ENCODE measurements at places on chromosomes 7 and 10.

- DNase-seq: no peak
These were observed 209.8 kb downstream of the ZEB1 start for GRCh38 chr10:31528831-31529230.

- no peak for DNase-seq
These were observed 67.4 kb downstream of the PCGF5 start for GRCh38 chr10:91287912-91288311.

- no peak for DNase-seq
These were observed 60.6 kb upstream of the LOXL4 start for GRCh38 chr10:98328640-98329039.

GRCh38 chr7:45389073-45389872 is 184.9 kb upstream of the ADCY1 start:
- no peak for DNase-seq

DNA sequence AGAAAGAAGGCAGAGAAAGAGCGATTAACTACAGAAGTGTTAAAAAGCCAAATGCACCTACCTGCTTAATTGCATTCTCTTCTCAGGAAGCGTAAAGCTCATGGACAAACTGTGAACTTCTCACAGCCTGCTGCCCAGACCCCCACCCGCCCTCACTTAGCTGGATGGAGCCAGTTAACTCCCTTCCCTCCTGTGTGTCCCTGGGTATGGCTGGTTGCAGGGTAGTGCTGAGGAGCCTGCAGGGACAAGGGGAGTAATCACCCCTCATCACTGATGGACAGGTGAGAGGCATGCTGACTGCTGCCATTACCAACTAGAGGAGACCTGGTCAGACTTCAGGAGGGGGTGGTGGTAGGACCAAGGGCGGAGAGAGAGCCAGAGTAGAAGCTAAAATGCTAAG is 37.5 kb downstream of the ENO4 start:
- DNase-seq: no peak

GRCh38 chr10:111578076-111578475 is 501.2 kb downstream of the ADRA2A start:
- no peak for DNase-seq

DNA sequence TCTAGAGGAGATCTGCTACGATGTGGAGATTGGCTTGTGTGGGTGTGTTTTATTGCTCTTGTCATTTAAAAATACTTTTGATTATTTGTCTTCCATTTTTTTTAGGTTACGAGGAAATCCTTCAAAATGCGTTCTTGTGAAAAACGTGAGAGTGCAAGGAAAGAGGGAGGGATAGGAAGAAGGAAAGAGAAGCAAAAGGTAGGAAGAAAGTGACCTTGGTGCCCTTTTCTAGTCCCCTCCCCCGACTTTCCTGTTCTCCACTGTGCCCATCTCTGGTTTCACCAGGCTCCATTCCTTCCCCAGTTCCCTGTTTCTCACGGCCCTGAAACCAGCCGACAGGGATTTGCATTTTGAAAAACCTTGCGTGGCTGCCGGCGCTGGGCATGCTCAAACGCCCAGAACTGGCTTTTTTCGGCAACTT is 506 bp upstream of the GNAI1 start:
- no peak for DNase-seq

DNA sequence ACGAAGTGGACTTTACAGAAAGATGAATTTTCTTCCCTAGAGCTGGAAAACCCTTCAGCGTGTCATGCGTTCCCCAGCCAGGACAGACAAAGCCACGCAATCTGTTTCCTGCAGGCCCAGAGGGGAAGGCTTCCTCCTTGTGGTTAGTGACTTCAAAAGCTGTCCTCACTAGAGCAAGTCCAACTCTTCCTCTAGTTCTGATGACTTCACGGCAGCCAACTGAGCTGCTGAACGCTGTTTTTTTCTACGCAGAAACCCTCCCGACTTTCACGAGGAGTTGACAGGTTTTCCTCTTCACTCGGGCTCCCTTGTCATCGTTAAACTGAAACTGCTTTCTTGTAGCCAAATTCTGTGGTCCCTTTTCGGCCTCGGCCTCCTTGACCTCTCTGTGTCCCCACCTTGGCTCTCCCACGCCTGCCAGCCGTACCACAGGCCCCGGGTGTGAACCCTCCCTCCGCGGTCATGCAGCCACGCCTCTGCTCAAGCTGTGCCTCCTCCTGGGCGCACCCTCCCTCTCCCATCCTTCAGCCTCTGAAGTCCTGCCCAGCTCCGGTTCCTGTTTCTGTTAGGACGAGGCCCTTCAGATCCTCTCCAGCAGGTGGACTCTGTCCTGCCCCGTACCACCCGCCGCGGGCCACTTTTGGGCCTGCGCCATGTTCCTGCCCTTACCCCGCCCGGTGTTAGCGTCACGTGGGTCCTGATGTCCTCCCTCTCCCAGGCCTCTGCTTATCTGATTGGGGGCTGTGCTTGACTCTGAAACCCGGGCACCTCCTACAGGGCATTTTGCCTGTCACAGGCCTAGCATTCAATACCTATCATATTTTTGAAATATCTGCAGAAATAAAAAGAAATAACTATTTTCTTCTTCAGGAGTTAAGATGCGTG is 39.3 kb downstream of the CUX1 start:
- peak; percentile 52 for DNase-seq

- DNase-seq: no peak
These were observed 88.9 kb upstream of the KLF6 start for GRCh38 chr10:3873728-3874461.

DNA sequence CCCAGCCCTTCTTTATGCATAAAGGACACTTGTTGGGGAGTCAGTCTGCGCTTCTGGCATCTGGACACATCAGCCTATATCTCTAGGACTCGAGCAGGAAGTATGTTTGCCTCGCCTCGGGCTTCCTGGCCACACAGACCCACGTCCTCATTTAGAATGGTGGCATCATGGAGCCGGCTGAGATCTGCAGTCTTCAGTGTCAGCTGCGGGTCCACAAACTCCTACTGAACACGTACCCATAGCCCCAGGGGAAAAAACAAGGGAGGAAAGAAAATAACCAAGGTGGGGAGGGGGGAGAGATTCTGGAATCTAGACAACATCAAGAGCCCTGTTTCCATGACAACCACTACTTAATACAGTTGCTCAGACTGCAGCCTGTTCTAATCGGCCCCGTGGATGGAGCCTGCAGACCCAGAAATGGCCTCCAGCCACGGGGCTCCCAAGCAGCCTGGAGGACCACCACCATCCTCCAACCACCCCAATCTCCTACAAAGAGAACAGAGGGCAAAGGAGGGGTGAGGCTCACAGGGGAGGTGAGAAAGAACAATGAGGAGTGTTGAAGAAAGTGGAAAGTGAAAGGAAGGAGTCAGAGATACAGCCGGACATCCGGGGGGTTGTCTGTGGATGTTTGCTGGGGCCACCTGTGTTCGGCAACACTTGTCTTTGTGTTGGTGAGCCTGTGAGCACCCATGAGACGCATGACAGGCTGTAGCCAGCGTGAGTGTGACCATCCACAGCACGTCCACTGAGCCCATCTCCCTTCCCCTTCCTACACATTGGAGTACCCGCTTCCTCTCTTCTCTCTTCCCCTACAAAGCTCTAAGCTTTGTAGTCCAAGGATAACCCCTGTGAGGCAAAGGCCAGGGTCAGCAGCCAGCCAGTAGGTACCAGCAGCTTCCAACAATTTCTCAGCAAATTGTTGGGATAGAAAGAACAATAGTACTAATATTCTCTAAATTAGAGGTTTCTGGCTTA is 141.0 kb downstream of the PLXNA4 start:
- no peak for DNase-seq

GRCh38 chr7:95089414-95090315 is 182.3 kb downstream of the PPP1R9A start:
- no peak for DNase-seq

- no peak for DNase-seq
These were observed 78.2 kb upstream of the CALN1 start for GRCh38 chr7:72490301-72490700.

GRCh38 chr10:98299341-98299740 is 31.3 kb upstream of the LOXL4 start:
- DNase-seq: no peak

DNA sequence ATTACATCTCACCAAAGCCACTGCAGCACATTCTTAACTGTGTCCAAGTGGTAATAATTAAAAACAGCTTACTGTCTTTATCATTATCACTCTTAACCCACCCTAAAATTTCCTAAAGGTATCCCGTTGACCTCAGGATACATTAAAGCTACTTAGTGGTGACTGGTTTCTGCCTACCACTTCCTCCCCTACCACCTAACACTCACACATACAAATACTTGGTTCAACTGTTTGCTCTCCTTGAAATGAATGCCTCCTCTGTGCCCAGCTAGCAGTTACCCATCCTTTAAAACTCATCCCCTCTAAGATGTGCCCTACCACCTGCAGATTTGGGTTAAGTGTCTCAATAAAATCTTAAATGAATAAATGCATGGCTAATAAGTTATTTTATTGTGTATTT is 7.1 kb downstream of the PCGF5 start:
- DNase-seq: no peak

- DNase-seq: no peak
These were observed 51.3 kb downstream of the PWWP2B start for GRCh38 chr10:132448248-132448731.

DNA sequence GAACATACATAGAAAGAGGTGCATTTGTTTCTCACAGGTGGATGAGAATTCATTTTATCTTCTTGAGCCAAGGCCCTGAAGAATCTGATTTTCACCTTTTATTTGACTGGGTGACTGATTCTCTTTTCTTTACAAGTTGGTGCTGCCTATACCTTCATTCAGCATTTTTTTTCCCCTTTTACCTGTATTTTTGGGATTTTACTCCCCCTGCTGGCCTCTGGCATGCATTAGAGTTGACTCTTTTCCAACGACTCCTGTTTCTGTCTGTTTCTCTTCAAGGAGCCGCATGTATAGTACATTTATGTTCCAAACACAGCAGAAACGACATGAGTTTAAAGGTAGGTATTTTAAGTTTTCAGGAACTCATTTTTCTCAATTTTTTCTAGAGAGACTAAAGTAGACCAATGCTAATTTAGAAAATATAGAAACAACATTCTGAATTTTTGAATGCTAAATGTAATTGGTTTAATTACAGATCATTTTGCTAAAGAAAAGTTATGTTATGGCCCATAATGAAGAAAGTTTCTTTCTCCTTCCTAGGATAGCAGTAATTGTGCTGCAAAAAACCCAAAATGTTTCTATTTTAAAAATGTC is 149.8 kb upstream of the HDAC9 start:
- no peak for DNase-seq

- DNase-seq: no peak
These were observed 1.6 kb upstream of the ADAP1 start for GRCh38 chr7:956031-956430.

DNA sequence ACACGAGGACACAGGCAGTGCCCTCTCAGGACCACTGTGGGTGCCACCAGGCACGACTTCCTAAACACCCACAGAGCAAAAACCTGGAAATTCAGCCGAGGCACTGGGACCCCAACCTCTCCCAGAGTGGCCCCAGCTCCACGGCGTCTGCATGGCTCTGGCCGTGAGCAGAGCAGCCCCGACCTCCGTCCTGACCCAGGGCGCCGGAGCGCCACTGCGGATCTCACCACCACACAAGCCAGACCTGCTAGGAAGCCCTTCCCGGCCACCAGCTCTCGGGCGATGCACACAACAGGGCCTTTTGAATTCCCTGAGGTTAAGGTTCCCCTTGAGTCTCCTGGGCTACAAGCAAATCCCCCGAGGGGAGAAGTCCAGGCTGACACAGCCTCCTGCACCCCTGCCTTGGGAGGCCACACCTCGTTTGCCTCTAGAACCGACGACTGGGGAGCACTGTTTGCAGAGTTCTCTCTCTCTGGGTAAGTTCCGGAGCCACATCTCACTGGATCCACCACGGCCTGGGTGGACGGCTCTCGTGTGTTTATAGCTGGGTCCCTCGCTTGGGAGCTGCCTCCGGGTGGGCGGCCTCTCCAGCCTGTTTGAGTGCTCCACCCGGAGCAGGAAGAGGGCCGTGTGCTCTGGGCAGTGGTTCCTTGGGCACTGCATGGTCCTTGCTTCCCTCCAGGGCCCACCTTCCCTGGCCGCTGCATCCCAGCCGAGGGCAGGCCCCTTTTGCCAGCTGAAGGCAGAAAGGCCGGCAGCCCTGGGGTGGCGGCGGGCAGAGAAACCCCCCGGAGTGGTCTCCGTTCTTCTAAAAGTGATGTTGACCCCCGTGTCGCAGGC is 15.5 kb upstream of the PSMG3 start:
- no peak for DNase-seq

GRCh38 chr7:116083796-116084195 is 53.2 kb upstream of the TFEC start:
- no peak for DNase-seq

GRCh38 chr7:154864523-154864891 is 138.4 kb downstream of the PAXIP1 start:
- no peak for DNase-seq

- DNase-seq: no peak
These were observed 94.5 kb downstream of the ZNF33B start for GRCh38 chr10:42543840-42544372.

DNA sequence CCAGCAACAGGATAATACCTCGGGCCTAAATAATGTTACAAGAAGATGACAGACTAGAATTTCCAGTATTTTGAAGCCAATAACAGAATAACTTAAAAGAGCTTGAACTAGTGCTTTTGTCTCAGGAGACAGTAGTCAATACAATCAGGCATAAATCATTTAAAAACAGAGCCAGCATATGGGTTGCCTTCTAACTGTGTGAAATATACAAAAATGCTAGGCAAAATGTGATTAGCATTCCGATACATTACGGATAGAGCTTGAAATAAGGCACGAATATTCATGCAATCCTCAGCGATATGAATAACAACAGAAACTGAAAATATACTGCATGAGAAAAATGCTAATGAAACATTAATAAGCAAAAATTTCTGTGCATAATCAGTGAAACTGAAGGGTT is 18.3 kb upstream of the PRKAR2B start:
- DNase-seq: no peak

- no peak for DNase-seq
These were observed 190.8 kb downstream of the GFRA1 start for GRCh38 chr10:116082206-116082605.

GRCh38 chr7:87510411-87510875 is 35.0 kb upstream of the ABCB4 start:
- DNase-seq: no peak

GRCh38 chr10:35605191-35605590 is at the start of gene GJD4:
TSS of gene GJD4 (plus strand) at chr10:35605341. CDS start at chr10:35605568, 227 bp downstream.
- DNase-seq: no peak

DNA sequence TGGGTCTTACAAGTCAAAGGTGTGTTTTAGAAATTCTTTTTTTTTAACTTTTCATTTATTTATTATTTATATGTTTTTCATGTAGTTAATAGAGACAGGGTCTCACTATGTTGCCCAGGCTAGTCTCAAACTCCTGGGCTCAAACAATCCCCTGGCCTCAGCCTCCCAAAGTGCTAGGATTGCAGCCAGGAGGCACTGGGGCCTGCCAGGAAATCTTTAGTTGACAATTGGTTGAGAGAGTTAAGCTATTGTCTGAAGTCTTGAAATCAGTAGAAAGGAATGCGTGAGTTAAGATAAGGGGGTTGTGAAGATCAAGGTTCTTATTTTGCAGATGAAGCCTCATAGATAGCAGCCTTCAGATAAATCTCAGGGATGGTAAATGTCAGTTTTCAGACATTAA is 245.4 kb upstream of the GALNT17 start:
- DNase-seq: no peak
